Choroid plexus epithelial cell (primary cell): ENCODE measurements at places on chromosomes 5 and 9.

- DNase-seq: no peak
These were observed 126.1 kb upstream of the NFIB start for GRCh38 chr9:14440062-14440461.

DNA sequence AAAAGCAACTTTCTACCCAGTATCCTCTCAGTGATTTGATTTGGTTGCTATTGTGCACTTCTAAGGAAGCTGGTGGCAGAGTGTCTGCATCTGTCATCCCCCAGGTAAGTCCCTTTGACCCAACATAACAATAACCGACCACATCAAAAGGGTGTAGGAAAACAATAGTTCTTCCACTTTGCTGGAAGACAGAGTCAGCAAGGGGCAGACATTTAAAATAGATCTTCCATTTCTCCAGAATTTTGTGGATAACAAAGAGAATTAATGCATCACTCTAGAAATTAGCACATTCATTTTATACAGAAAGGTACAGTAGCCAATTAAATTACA lies 177.5 kb downstream of the EBF1 start:
- DNase-seq: no peak

DNA sequence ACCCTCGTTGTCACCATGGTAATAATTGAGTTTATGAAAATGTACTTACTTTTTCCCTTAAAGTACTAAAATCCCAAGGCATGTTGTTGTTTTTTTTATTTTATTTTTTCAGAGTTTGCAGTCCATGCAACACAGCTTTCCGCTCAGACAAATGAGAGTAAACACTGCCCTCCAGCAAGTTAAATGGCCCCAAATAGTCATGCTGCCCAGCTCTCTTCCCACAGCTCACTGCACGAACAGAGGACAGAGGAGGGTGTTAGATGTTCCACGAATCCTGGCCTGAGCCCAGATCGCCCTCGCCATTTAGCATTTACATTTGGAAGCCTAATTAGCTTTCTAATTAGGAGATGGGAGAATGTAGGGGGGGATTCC lies 1.9 kb downstream of the NIM1K start:
- DNase-seq: no peak

GRCh38 chr9:94173632-94174031 lies 85.5 kb upstream of the ZNF169 start:
- DNase-seq: no peak

DNA sequence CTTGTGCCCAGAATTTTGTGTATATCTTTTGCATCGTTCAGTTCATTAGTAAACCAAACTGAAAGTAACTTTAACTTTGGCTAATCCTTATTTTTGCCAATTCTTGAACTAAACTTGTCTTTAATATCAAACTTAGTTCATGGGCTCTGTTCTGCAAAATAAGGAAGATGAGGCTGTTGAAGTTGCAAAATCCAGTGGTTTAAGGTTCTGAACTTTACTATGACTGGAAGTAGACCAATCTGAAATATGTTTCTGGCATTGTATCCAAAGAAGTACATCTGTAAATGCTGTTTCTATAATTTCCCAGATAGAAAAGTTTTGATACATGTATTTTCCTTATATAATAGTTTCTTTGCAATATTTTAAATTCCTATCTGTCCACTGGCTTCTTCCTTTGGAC lies 238.1 kb downstream of the CETN3 start:
- peak; percentile 61 for DNase-seq

DNA sequence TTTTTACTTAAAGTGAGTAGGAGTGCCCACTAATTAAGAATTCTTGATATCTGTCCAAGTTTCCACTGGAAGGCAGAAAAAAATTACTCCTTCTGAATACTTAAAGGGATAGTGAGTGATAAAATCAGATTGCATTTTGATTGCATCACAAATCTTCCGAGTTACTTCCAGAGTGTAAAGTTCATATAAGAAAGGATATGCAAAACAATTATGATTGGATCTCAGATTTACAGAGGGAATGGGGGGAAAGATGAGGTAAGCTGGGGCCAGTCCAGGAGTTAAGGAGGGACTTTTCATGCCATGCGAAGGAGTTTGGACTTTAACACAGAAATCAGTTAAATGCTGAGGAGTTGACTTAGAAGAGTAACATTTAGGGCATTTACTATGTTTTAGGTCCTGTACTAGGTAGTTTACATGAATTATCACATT lies 9.3 kb upstream of the RNF145 start:
- DNase-seq: peak; percentile 60

- DNase-seq: no peak
These were observed 23.3 kb upstream of the ZSWIM6 start for GRCh38 chr5:61308712-61309111.
